ENCODE measurements at places on chromosomes 12 and 14. TPM values are rescaled to one million over a fixed set of nuclear protein-coding genes. Genes with fewer than 3 reads are reported as not detected.

DNA sequence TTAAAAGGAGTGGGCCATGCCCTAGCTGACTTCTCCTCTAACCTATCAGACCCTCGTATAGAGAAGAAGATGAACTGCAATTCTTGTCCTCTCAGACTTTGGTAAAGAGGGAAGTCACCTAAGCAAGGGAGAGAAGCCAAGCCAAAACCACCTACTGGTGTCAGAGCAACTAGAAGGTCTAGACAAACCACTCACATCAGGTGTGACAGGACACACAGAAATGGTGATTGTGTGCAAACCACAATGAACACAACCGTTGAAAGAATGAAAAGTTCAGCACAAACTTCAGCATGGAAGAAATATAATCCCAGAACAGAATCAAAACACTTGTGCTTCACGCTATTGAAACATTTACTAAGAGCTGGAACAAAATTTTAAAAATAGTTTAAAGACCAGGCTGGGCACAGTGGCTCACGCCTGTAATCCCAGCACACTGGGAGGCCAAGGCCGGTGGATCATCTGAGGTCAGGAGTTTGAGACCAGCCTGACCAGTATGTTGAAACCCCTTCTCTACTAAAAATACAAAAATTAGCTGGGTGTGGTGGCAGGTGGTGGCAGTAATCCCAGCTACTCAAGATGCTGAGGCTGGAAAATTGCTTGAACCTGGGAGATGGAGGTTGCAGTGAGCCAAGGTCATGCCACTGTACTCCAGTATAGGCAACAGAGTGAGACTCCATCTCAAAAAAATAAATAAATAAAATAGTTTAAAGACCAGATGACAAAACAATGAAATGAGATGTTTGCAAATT, 56.2 kb upstream of the NTF3 start:
- H3K4me1 ChIP-seq = no peaks in the 10 kb centered on the region
- no peaks in the 10 kb centered on the region for H3K27me3 ChIP-seq
- H3K4me3 ChIP-seq = no peak overlapping the region
- DNase-seq = no peak
- H3K36me3 ChIP-seq = no peaks in the 10 kb centered on the region
- no peak overlapping the region for H3K27ac ChIP-seq

DNA sequence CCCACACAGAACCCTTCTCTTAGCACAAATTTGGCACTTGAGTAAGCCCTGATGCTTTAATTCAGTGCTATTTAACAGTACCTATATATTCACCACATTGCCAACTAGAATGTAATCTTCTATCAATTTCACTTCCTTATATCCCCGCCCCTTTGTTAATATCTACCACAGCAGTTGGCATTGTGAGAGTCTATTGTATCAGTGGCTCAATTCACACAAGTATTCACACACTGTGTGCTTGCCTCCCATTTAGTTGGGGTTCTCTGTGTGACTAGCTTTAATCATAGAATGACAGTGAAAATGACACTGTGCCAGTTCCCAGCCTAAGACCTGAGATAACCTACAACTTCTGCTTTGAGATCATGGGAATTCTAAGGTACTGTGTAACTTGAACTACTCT, 103.1 kb downstream of the SEC23A start:
- no peaks in the 10 kb centered on the region for H3K36me3 ChIP-seq
- no peak overlapping the region for H3K4me3 ChIP-seq
- no peak for DNase-seq

Gene RAPGEF3
- 56.2 TPM for total RNA-seq

Gene UTP20
- total RNA-seq = 16.0 TPM

Gene CEP290
- 22.7 TPM for total RNA-seq

Data from ovary (tissue), 10 donors.